Adrenal gland (tissue), 19 donors: ENCODE measurements at places on chromosomes 2 and 18. TPM values are rescaled to one million over a fixed set of nuclear protein-coding genes. Genes with fewer than 3 reads are reported as not detected.

The COPS8 gene
- total RNA-seq, result 97.4 TPM

The EFEMP1 gene
- 117 TPM for total RNA-seq

- H3K4me1 ChIP-seq, result peaks cover 5% of the 10 kb centered on the region
- DNase-seq, result no peak
- no peak overlapping the region for H3K4me3 ChIP-seq
- no peak overlapping the region for H3K27ac ChIP-seq
- no peaks in the 10 kb centered on the region for H3K27me3 ChIP-seq
- H3K36me3 ChIP-seq, result no peaks in the 10 kb centered on the region
Measured at GRCh38 chr2:223915071-223915470, 30.1 kb downstream of the WDFY1 start.

DNA sequence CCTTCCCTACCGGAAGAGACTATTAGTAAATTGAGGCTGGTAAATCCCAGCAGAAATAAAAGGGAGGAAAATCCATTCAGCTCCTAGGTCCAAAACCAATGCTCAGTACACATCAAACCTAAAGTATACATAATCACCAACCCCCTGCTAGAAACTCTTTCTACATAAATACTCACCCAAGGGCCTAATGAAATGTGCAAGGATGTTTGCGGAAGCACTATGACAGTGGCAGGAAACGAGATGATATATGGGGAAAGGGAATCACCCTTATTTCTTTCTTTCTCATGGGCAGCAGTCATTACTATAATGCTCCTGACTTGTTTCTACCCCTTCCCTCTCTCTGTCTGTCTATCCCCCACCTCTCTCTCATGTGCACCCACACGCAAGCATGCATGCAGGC lies 1.3 kb upstream of the SCTR start:
- no peak overlapping the region for H3K4me3 ChIP-seq
- no peak for DNase-seq
- H3K27ac ChIP-seq, result no peak overlapping the region
- H3K36me3 ChIP-seq, result no peaks in the 10 kb centered on the region
- no peaks in the 10 kb centered on the region for H3K4me1 ChIP-seq

DNA sequence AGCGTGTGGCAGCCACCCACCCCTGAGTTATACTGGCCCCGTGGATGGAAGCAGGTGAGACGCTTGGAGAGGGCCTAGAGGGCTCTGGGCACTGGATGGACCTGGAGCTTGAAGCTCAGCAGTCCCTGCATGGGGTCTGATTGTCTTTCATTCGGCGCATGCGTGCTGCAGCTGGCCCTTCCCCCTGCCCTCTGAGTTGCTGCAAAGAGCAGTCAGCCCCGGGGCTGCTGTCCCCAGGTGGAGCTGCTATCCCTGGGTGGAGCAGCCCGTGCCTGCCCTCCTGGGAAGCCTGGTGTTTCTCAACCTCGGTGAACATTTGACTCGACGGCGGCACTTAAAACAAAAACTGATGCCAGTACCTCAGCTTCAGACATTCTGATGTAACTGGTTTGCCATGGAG lies 29.6 kb downstream of the IGFBP5 start:
- H3K27ac ChIP-seq, result no peak overlapping the region
- no peaks in the 10 kb centered on the region for H3K27me3 ChIP-seq
- DNase-seq, result no peak
- no peaks in the 10 kb centered on the region for H3K4me1 ChIP-seq

DNA sequence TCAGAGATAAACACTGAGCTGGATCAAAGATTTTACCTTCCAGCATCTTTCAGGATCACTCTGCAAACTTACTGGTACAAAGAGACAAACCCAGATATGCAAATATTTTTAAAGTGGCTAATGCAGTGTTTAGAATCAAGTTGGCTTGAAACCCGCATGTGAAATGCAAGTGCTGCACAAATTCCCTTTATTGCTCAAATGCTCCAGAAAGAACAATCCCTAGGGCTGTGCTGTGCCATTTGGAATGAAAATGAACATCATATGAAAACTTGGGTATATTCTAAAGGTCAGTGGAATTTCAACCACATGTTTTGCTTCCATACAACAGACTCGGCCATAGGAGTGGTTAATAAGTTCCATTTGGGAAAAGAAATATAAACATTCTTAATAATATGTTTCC lies 139.1 kb downstream of the VWC2L start:
- DNase-seq, result no peak
- H3K4me3 ChIP-seq, result no peak overlapping the region
- H3K4me1 ChIP-seq, result no peaks in the 10 kb centered on the region
- H3K27ac ChIP-seq, result no peak overlapping the region

DNA sequence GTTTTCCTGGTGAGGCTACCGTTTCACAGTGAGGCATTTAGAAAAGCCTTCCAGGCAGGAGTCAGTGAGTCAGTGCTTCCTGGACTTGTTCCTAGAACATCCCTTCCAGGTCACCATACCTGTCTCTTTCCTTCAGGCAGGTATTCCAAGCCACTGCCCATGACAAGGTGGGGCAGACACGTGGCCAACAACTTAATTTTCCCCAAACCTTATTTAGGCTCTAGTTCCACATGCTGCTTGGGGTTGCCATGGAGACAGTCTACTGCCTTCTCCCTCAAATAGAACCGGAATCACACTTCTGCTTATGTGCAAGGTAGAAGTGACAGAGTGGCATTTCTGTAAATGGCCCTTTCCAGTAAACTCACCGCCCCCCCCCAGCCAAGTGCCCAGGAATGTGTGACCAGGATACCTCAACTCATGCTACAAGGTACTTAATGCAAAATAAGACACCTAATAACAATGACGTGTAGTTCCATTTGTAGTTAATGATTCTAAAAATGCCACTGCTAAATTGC lies 258.3 kb downstream of the PRKCE start:
- no peaks in the 10 kb centered on the region for H3K27me3 ChIP-seq
- no peaks in the 10 kb centered on the region for H3K36me3 ChIP-seq
- no peak overlapping the region for H3K4me3 ChIP-seq
- H3K27ac ChIP-seq, result no peak overlapping the region

The LYPD6B gene
- total RNA-seq, result not detected

The SRD5A2 gene
- total RNA-seq, result not detected

GRCh38 chr2:160911258-160911657 lies 249.0 kb upstream of the TANK start:
- H3K27ac ChIP-seq, result no peak overlapping the region
- no peak overlapping the region for H3K4me3 ChIP-seq
- DNase-seq, result no peak
- no peaks in the 10 kb centered on the region for H3K36me3 ChIP-seq
